ENCODE measurements at places on chromosomes 4 and X.

DNA sequence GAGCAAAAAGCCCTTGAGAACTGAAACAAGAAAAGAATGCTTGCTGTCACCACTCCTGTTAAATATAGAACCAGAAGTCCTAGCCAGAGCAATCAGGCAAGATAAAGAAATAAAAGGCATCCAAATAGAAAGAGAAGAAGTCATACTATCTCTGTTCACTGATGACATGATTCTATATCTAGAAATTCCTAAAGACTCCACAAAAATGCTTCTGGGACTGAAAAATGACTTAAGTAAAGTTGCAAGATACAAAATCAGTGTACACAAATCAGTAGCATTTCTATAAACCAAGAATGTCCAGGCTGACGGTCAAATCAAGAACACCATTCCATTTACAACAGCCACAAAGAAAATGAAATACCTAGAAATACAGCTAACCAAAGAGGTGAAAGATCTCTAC, 552.7 kb upstream of the SLIT2 start:
- no peak for DNase-seq

GRCh38 chrX:126670258-126670657, 117.6 kb upstream of the DCAF12L1 start:
- no peak for DNase-seq

GRCh38 chr4:128525387-128525786, 237.8 kb upstream of the PGRMC2 start:
- no peak for DNase-seq

DNA sequence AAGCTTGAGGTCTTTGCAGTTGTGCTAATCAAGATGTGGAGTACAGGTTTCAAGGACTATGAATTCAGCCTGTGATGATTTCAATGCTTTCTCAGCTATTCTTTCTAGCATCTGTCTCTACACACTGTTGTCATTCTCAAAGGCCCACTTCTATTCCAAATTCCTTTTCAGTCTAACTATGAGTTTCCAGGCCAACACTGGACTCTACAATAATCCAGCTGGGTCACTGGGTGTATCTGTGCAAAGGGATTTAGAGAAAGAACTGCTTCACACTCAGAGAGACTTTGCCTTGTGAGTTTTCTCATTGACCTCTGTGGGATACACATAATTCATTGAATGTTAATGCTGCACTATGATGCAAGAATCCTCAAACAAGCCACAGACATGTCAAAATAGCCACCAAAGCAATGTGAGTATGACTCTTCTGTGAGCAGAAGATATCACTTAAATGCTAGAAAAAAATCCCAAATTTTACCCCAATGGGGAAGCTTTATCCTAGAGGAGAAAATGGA, 171.8 kb upstream of the CLNK start:
- no peak for DNase-seq

DNA sequence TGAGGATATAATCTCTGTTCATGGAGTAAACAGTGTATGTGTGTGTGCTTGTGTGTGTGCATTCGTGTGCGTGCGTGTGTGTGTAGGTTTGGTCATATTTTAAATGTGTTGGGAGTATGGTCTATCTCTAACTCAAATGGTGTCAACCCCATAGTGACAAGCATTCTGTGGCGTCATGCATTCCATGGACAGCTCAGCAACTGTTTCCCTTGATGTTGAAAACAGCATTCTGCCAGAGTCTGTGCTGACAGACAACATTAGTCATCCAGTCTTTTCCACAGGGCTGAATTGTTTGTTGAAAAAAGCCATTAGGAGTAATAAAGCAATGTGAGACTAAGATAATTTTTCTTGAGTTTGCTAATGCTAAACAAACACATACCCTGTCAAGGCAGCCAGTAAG, 706.6 kb downstream of the PCDH19 start:
- no peak for DNase-seq

- DNase-seq = no peak
Measured at GRCh38 chr4:66489370-66489769, 819.1 kb upstream of the EPHA5 start.

GRCh38 chrX:17056868-17057608, 110.6 kb downstream of the REPS2 start:
- no peak for DNase-seq

- DNase-seq = no peak
Measured at GRCh38 chr4:41611124-41611838, 73.3 kb downstream of the LIMCH1 start.

DNA sequence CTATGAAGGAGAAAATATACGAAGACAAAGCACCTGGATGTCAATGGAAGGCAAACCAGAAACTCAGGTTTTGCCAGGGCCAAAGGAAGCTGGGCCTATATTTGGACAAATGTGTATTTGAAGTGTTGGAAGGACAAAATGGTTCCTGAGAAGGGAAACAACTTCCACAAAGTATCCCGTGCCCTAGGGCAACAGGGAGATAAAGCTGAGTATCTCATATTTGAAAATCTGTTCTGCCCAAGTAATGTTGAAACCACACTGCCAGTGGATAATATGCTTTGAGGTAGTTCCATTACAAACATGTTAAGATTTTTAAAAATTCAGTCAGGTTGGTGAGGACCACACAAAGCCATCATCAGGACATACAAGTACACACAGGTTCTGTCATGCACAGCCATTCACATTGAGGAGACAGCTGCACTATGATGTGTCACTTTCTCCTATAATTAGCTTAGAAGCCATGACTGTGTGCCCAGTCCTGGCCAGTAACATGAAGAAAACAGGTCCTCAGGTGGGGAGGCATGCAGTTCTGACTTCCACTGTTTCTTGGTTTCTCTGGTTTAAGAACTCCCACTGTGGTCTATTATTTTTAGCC, 116.4 kb downstream of the PWWP3B start:
- DNase-seq = no peak

GRCh38 chr4:79695848-79696247, 287.8 kb upstream of the GK2 start:
- DNase-seq = no peak

DNA sequence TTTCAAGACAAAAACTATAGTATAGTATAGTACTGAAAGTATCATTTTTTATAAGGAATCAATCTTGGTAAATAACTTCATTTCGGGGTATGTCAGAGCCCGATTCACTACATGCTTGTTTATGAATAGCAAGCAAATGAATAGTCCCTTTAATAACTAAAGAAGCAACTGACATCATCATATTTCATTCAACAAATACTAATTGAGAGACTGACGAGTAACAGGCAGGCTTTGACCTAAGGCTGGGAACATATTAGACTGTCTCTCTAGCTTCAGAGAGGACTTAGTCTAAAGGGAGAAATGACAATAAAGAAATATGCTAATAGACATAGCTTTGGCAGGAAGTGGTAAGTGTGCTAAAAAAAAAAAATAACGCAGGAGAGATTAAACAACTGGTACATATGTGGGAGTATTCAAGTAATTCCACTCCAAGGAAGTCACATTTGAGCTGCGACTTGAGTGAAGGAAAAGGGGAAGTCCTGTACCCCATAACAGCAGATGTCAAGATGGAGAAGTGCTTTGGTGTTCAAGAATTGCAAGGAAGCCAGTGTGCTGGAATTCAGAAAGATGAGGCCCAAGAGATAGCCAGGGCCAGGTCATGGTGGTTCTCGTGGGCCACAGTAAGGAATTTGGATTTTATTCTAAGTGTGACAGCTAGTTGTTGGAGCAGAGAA, 284.9 kb downstream of the FBXO8 start:
- no peak for DNase-seq

DNA sequence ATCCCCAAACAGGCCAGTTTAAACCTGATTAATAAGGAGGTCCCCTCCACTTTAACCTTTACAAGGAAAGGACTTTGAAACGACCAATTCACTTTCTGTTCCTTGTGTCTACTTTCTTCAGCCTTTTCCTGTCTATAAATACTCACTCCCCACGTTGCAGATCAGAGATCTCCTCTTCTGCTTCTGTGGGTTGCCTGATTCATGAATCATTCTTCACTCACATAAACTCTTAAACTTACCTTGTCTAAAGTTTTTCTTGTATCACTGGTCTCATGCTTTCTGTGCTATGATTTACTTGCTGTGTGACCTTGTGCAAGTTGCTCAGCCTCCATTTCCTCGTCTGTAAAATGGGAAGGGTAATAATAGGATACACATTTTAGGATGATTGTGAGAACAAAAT, 236.1 kb downstream of the QDPR start:
- no peak for DNase-seq

DNA sequence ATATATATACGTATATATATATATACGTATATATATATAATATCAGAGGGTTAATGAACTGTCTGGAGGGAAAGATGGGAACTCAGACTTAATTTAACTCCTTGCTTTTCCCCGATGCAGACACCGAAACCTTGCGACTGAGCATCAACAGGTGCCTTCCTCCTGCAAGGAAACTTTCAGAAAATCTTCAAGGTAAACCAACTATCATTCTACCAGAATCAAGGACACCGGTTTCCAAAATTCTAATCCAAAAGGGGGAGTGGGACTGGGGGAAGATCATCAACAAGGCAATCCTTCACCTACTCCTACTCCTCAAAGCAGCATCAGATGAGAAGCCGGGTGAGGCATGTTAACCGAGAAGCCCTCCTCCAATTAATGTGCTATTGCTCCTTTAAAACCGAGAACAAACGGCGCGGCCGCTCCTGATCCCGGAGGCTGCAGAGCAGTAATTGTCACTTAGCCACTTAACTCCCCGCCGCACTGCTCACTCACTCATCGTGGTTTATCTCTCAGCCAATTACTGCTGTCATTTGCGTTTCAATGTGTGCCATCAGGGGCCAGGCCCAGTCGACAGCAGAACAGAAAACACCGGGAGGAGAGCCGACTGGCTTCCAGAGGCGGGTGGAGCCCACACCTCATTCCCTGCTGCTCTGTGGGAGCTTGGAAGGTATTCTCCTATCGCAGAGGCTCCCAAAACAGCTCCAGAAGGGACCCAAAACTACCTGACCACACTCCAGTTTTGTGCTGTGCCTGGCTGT, 61.7 kb downstream of the MAML3 start:
- no peak for DNase-seq

Measured in RCC 7860 (cell line).